Ureter (tissue), 1 donor: ENCODE measurements at places on chromosomes 7 and 10. TPM values are rescaled to one million over a fixed set of nuclear protein-coding genes. Genes with fewer than 3 reads are reported as not detected.
A peak's percentile ranks its signal among the peaks of the same experiment; 100 is the strongest.

Gene HABP2
- 0.23 TPM for total RNA-seq

Gene IDE
- total RNA-seq: 55.2 TPM

Gene NUTM2D
- total RNA-seq: 9.3 TPM

Gene RBP3
- total RNA-seq: not detected

Gene DPYSL4
- 2.1 TPM for total RNA-seq

Gene EGFR
- 144 TPM for total RNA-seq

Gene OGDHL
- 6.0 TPM for total RNA-seq

Gene MYOF
- 339 TPM for total RNA-seq

Gene OR2A5
- not detected for total RNA-seq

- DNase-seq: no peak
These were observed 339.4 kb upstream of the SHH start for GRCh38 chr7:156151658-156152057.

DNA sequence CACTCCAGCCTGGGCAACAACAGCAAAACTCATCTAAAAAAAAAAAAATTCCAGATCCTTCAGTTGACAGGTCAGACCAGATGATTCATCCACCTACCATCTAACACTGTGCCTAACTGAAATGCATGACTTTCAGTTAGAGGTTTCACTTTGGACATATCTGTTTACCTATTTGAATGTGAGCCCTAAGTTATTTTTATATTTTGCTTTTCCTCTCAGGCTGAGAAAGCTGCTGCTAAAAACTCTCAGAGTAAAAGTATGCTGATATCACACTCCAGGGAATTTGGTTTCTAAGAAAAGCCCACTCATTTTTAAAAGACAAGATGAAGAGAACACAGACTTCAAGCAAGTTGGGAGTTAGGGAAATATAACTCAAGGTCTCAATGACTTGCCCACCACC is 126.0 kb downstream of the SGMS1 start:
- DNase-seq: no peak

- no peak for DNase-seq
These were observed 10.6 kb upstream of the RAB11FIP2 start for GRCh38 chr10:118057361-118057760.

- no peak for DNase-seq
These were observed 76.2 kb upstream of the ICA1 start for GRCh38 chr7:8338206-8338605.

- no peak for DNase-seq
These were observed 41.9 kb upstream of the TNKS2 start for GRCh38 chr10:91756286-91756685.

GRCh38 chr10:49263591-49263990 is 35.4 kb upstream of the C10orf71 start:
- DNase-seq: no peak

- peak; percentile 51 for DNase-seq
These were observed 669 bp downstream of the PI4K2A start for GRCh38 chr10:97640868-97641811.

DNA sequence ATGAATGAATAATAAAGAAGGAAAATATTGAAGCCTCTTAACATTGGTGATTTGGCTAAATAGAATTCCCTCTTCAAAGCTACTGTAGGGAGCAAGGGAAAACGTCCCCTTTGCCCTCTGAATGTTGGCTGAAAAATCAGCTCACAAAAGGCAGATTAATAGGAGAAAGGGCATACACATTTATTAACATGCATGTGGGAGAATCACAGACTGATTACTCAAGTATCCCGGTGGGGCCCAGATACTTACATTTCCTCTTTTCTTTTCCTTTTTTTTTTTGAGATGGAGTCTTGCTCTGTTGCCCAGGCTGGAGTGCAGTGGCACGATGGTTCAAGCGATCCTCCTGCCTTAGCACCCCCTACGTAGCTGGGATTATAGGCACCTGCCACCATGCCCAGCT is 68.5 kb downstream of the HK1 start:
- no peak for DNase-seq

DNA sequence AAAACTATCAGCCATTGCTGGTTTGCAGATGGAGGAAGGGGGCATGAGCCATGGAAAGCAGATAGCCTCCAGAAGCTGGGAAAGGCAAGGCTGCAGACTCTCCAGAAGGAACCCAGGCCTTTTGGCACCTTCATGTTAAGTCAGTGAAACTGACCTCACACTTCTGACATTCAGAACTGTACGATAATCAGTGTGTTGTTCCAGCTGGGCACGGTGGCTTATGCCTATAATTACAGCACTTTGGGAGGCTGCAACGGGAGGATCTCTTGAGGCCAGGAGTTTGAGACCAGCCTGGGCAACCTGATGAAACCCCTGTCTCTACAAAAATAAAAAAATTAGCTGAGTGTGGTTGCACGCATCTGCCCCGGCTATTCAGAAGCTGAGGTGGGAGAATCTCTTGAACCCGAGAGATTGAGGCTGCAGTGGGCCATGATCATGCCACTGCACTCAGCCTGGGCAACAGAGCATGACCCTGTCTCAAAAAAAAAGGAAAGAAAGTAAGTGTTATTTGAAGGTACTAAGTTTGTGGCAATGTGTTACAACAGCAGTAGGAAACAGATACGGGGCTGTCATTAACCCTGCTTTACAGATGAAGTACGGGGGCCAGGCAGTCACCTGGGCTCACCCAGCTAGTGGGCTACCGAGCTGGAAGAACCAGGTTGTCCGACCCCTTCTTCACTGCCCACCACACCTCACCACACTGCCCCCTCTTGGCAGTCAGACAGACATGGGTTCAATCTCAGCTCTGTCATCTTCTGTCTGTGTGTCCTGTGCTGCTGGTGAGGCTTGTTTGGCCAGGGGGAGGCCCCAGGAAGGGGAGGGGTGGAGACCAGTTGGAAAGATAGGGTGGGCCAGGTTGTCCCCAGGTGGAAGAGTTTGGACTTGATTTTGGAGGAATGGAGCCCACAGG is 18.3 kb downstream of the CHST3 start:
- DNase-seq: no peak

DNA sequence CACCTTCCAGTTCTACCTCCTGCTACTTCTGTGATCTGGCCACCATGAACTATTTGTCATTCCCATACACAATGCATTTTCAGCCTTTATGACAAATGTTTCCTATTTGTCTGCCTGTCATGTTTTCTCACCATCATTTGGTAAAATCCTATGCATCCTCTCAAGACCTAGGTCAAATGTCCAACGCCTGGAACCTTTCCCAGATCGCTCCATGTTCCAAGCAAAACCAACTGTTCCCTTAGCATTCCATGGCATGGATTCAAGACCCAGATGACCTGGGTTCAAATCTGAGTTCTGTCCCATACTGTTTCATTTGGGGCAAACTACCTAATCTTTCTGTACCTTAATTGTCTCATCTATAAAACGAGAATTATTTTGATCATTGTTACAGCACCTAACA is 98.9 kb downstream of the USP6NL start:
- no peak for DNase-seq

- DNase-seq: no peak
These were observed 48.9 kb downstream of the BLNK start for GRCh38 chr10:96222441-96222840.

GRCh38 chr10:97596101-97597082 is 6.9 kb downstream of the C10orf62 start:
- peak; percentile 70 for DNase-seq

DNA sequence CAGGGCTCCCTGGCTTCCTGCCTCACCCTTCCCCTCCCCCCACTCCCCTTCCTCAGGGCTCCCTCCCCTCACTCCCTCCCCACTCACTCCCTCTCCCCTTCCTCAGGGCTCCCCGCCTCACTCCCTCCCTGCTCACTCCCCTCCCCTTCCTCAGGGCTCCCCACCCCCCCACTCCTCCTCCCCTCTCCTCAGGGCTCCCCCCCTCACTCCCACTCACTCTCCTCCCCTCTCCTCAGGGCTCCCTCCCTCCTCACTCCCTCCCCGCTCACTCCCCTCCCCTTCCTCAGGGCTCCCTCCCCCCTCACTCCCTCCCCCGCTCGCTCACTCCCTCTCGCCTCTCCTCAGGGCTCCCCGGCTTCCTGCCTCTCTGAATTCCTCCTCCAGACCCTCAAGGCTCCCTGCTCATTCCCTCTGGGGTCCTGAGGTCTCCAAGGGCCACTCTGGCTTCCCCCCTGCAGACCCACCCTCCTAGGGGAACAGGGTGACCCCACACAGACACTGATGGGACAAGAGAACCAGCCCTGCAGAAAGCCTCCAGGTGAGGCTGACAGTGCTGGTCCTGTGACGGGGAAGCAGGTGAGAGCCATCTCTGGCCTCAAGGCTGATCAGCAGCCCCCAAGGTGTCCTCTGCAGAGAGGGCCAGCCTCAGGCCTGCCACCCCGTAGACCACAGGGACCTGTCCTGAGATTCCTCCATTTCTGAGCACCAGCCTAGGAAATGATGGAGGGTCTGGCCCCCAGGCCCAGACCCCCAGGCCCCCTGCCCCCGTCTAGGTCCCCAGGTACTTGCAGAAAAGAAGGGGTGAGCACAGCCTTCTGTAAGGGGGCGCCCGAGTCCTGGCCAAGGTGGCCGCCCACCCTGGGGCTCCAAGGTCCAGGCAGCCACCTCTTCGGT is 47.2 kb downstream of the PWWP2B start:
- no peak for DNase-seq

- no peak for DNase-seq
These were observed 59.4 kb downstream of the WDR37 start for GRCh38 chr10:1115607-1115955.

DNA sequence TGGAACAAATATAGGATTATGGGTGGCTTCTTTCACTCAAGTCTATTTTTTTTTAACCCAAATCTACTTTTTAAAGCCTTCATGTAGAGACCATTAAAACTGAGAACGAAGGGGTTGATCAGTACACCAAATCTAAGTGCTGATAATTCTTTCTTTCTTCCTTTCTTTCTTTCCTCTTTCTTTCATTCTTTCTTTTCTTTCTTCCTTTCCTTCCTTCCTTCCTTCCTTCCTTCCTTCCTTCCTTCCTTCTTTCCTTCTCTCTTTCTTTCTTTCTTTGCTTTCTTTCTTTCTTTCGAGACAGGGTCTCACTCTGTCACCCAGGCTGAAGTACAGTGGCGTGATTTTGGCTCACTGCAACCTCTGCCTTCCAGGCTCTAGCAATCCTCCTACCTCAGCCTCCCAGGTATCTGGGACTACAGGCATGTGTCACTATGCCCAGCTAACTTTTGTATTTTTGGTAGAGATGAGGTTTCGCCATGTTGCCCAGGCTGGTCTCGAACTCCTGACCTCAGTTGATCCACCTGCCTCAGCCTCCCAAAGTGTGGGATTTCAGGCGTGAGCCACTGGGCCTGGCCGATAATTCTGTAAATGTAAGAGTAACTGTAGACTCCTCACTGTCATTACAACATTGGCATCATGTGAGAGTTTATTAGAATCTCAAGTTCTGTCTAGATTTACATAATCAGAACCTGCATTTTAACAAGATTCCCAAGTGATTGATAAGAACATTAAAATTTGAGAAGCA is 236.4 kb downstream of the TFEC start:
- no peak for DNase-seq

DNA sequence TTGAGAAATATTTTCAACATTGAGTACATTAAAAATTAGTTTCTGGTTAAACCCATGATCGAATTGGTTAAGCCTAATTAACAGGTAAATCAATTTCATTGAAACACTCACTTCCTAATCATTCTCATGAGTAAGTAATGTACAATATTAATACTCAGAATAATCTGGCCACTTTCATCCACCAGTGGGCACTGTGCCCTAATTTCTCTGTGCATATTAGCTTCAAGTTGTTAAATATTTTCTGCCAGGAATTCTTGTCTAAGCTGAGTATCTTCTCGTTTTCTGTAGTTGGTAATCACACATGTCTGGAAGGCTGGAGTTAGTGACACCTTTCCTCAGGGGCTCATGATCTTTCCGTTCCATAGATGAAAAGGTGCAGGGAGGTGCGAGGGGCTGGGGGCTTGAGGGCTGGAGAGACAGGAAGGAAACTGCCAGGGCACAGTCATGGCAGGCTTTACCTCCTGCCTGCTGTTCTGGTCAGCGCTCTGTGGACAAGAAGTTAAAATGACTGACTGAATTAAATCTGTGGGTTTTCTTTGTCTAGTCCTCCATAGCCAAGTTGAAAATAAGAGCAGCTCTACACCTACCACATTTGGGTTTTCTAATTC is 71.9 kb downstream of the WIPF3 start:
- peak; percentile 51 for DNase-seq

DNA sequence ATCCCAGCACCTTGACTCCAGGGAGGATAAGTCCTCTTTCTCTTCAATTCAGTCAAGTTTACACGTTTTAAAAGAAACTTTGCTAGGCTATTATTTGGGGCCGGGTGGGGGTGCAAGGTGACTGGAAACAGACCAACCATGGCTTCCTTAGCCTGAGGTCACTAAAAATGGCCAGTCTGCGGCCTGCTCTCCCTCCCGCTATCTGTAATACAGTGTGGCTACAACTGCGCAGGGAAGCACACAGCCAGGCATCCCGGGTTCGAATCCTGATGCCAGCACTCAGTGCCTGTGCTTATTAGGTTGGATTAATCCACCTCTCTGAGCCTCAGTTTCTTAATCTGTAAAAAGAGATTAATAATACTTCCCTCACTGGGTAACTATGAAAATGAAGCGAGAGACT is 19.5 kb downstream of the ATP6V1F start:
- DNase-seq: no peak

DNA sequence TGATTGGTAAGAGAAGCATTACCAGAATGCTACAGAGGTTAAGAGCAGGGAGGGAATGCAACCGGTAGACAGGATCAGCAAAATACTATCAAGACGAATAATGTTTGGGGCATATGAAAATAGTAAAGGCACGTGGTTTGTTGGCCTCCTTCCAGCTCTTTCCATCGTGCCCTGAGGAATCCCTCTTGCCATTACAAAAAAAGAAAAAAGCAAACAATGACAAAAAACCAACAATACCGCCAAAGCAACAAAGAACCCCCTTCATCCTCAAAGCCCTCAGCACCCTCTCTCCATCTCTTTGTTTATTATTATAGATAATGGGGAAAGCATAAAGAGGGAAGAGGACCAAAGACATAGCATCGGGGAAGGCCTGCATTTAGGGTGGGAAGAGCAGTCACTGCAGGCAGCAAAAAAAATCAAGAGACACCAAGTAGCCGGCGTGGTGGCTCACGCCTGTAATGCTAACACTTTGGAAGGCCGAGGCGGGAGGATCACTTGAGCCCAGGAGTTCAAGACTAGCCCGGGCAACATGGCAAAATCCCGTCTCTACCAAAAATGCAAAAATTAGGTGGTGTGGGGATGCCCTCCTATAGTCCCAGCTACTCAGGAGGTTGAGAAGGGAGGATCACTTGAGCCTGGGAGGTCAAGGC is 78.0 kb downstream of the HIP1 start:
- DNase-seq: no peak

DNA sequence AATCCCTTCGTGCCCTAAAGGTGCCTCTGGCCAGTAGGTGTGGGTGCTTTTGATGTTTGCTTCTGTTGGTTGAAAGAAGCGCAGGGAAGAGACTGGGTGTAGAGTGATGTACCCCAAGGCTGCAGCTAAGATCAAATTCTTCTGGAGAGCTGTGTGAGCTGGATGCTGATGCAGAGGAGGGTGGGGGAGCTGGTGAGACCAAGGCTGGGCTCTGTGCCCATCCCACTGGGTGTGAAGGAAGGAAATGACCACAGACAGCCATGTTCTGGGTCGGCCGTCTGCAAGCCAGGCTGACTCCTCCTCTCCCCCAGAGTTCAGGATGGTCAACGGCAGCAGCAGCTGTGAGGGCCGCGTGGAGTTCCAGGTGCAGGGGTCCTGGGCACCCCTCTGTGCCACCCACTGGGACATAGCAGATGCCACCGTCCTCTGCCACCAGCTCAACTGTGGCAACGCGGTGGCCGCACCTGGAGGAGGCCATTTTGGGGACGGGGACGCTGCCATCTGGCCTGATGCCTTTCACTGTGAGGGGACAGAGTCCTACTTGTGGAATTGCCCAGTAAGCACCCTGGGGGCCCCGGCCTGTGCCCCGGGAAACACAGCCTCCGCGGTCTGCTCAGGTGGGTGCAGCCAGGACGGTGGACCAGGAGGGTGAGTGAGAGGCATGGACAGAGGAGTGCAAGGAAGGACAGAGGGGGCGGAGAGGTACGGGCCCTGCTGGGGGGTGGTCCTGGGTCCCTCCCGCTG is 5.1 kb downstream of the SCART1 start:
- no peak for DNase-seq
